ENCODE measurements at places on chromosomes 7 and 10.

GRCh38 chr7:150476819-150477631 is 26.6 kb downstream of the GIMAP8 start:
- no peak for DNase-seq

- no peak for DNase-seq
These were observed 82.6 kb downstream of the GPR26 start for GRCh38 chr10:123748711-123749110.

GRCh38 chr10:85995791-85996190 is 370.8 kb downstream of the GRID1 start:
- no peak for DNase-seq

DNA sequence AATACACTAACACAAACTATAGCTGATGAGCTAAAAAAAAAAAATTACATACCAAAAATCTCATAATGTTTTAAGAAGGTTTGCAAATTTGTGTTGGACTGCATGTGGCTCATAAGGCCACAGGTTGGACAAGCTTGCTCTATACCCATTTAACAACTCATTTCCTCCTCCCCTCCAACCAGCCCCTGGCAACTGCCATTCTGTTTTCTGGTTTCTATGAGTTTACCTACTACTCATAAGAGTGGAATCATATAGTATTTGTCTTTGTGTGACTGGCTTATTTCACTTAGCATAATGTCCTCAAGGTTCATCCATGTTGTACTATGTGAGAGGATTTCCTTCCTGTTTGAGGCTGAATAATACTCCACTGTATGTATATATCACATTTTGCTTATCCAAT is 100.4 kb upstream of the ARHGAP21 start:
- DNase-seq = no peak

- no peak for DNase-seq
These were observed 197.1 kb downstream of the DOCK4 start for GRCh38 chr7:112009081-112009480.

GRCh38 chr7:137992550-137993394 is 9.1 kb downstream of the CREB3L2 start:
- DNase-seq = no peak
